ENCODE measurements at places on chromosomes 13 and 19.

DNA sequence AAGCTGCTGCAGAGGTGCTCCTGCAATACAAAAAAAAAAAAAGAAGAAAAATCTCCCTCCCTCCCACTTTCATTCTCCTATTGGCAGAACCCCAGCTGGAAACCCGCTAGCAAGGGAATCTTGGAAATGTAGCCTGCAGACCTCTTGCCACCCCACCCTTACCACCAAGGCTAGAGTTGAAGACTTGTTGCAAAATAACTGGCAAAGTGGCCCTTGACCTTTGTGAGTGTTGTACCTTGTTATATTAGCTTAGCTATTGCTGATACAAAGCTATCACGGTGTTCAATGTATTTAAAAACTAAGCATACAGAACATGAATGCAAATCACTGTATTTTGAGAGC is 57.5 kb upstream of the KCTD4 start:
- peak; percentile 47 for DNase-seq

- DNase-seq = no peak
Observed at GRCh38 chr13:102309110-102309509, 92.7 kb downstream of the FGF14 start.

DNA sequence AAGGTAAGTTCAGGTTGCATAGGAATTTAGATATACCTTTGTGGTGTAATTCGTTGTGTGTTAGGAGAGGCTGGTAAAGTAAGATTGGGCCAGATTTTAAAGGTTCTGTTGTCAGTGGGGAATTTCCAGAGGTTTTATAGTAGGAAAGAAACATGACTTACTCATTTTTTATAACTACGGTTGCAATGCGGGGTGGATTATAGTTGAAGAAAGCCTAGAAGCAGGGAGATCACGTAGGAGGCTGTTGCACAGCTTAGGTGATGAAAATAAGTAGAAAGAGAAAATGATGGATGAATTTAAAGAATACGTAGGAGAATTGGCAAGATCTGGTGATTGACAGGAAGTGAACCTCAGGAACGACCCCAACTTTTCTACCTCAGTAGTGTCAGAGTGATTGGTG is 61.1 kb downstream of the PIBF1 start:
- no peak for DNase-seq

DNA sequence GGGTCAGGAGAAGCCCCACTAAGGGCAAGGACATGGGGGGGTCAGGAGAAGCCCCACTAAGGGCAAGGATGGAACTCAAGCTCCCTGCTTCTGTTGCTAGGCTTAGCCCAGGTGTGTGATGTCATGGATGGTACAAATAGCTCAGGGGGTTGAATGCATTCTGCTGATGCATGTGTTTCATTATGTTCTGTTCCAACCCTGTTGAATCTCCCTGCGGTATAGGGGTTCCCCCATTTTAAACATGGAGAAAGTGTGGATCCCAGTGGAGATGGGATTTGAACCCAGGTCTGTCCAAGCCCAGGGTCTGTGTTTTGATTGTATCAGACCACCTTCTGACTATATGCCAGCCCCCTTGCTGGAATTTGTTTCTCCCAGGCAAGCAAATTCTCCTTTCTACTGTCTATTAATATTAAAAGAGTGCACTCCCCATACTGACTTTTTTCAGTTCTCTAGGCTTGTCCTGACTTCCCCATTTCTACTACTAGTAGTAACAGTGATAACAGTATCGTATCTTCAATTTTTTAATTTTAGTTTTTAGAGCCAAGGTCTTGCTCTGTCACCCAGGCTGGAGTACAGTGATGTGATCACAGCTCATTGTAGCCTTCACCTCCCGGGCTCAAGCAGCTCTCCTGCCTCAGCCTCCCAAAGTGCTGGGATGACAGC is 6.7 kb downstream of the ZNF865 start:
- no peak for DNase-seq

DNA sequence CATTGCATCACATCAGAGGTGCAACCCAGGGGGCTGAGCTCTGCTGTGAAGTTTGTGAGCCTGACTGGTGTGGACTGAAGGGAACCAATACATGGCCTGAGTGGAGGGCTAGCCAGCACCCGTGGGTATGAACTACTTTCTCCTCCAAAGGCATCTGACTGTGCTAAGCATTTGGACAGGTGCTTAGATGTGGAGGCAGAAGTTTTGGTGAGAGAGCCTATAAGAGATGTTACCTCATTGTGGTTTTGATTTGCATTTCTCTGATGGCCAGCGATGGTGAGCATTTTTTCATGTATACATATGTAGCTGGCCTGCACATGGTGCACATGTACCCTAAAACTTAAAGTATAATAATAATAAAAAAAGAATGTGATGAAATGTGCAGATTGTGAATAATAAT is 46.9 kb downstream of the TEX29 start:
- DNase-seq = no peak

- no peak for DNase-seq
Observed at GRCh38 chr13:28637714-28638355, 21.1 kb upstream of the POMP start.

- no peak for DNase-seq
Observed at GRCh38 chr19:10258080-10258710, 6.2 kb downstream of the MRPL4 start.

DNA sequence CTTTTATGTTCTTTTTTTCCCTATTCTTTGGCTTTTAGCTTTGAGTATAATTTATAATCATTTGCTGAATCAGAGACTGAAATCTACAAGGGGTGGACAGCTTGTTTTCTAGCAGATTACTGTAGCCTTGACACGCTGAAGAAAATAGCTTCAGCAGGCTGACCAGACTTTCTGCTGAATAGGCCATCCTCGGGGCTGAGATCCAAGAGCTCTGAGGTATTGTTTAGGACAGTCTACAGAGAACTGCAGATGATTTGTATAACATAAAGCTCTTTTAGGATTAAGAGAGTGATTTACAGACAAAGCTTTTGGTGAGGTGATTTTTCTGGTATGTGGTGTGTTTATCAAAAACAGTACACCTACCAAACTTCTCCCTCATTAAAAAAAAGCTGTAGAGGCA is 16.8 kb downstream of the POLR1D start:
- peak; percentile 43 for DNase-seq

DNA sequence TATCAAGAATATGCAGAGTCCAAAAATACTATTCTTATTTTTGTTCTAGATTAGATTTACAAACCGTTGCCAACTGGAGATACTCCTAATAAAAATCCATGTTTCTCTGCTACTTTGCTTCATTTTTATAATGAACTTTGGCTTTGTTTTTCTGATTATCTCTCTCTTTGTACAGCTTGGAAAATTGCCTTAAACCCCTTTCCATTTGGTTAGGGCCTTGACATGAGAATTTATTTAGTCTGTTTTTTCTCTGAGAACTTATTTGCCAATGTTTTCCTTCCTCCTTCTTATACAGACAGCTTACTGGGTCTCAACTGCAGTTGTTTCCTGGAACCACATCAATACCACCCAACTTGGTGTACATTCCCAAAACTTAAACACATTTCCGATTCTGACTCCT is 555.4 kb downstream of the SLITRK6 start:
- peak; percentile 31 for DNase-seq

- peak; percentile 35 for DNase-seq
Observed at GRCh38 chr19:862581-863314, 3.3 kb downstream of the CFD start.

DNA sequence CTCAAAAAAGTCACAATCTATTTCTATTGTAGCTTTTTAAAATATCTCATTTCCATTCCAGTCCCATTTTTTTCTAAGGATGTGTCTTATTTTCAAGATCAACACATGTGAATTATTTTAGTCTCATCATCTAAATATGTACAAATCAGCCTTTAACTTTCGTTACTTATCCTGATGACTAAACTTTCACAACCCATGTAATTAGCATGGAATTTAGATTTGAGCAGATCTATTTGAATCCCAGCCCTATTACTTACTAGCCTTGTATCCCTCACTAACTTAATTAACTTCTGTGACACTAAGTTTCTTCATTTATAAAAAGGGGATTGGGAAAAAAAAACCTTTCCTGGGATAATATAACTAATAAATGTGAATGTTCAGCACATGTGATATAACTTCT is 81.1 kb downstream of the UFM1 start:
- DNase-seq = no peak

GRCh38 chr19:28486926-28487325 is 726.0 kb downstream of the UQCRFS1 start:
- DNase-seq = no peak

- no peak for DNase-seq
Observed at GRCh38 chr13:99053636-99054233, 75.9 kb upstream of the DOCK9 start.

DNA sequence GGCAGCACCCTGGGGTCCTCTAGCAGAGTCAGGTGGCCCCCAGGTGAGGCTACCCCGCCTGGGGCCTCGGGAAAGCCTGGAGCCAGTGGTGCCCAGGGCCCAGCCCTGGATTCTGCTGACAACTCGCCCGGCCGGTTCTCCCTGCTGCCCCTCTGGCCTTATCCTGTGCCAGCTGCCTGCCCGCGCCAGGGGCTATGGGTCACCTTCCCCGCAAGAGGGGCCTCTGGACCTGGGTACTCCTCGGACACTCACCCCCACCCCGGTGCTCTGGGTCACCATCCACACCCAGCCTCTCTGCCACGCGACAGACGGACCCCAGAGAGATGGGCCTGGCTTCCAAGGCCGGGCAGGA is 24.0 kb downstream of the ZBTB7A start:
- no peak for DNase-seq

GRCh38 chr19:10228920-10229319 is 2.2 kb downstream of the S1PR2 start:
- DNase-seq = peak; percentile 69

DNA sequence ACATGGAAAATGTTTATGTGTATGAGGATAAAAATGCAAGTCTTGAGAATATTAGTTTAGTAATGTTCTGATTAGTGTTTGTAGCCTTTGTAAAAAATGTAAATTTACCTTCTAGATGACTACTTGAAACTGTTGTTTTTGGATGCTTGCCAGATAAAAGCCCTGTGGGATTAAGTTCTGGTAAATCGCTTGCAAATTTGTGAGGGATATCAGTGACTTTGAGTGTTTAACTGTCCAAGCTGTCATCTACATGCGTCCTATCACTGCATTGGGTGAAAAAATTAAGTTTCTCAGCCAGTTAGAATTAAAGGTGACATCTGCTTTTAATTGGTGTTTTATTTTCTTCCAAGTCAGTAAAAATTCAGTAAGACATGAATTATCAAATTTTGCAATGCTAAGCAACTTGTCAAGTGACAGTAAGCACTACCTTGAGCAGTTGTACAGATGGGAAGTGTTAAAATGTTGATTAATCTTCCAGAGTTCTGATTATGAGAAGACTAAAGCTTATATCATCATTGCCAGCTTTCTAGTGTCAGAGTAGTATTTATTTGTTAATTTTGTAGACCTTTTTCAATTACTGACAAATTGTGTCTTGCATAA is 88.0 kb downstream of the PCCA start:
- peak; percentile 64 for DNase-seq
